Stimulated activated CD4-positive, alpha-beta T cell treated with anti-CD3 and anti-CD28 coated beads, Interleukin-1b, Interleukin-23, amount 100 ng/mL, for 48 hours (primary cell): ENCODE measurements at places on chromosomes 11 and 22.
A peak's percentile ranks its signal among the peaks of the same experiment; 100 is the strongest.

- DNase-seq = no peak
Measured at GRCh38 chr11:10514709-10515108, 26.3 kb downstream of the RNF141 start.

DNA sequence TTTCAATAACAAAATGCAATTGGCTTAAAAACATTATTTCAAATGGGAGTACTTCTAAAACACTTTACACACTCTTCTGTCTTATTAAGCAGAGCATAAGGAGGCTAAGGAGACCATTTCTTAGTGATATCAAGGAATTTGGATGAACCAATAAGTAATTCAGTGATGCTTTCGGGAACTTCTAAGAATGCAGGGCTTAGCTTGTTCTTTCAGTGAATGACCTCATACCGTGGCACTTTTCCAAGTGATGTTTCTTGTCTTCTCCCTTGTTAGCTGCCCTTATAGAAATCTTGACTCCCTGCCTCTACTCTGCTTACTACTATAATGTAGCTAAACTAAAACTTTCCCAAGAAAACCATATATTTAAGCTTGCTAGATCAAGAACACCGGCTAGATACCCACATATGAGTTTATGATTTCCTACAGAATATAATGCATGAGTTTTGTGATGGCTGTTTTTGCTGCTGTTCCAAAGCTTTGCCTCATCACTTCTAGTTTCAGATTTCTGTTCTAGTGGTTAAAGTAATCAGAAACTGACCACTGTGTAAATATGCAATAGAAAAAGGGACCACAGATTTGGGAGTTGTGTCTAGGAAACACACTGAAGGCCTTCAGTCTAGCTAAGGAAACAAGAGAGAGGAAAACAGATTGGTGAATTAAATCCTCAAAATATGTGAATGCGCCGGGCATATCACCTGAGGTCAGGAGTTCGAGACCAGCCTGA is 37.5 kb upstream of the STK33 start:
- no peak for DNase-seq

- no peak for DNase-seq
Measured at GRCh38 chr11:90229791-90230190, 6.9 kb upstream of the CHORDC1 start.

DNA sequence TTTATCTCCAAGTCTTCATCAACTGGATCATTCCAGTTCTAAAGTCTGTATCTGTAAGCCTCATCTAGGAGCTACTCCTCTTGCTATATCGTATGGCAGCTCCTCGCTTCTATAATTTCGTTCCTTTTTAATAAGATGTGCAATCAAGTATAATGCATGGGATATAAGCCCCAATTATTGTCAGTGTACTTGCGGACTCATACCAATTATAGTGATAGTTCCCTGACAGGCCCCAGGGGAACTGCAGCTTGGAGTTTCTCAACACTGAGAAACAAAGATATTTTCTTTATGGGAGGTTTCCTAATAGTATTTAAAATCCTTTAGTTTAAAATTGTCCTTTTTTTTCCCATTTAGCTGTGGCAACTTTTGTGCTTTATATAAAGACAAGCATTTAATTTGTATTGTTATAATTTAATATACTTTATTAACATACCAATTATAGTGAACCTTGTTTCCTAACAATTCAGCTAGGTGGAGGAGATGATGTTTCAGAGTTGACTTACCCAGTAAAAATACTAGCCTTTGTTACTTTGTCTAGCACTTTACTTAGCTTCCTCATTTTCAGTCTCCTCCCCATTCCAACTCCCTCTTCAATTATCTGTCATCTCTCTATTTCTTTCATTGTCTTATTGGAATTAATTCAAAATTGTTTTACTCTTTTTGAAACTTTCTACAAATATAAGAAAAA is 25.3 kb upstream of the DDX17 start:
- DNase-seq = no peak

DNA sequence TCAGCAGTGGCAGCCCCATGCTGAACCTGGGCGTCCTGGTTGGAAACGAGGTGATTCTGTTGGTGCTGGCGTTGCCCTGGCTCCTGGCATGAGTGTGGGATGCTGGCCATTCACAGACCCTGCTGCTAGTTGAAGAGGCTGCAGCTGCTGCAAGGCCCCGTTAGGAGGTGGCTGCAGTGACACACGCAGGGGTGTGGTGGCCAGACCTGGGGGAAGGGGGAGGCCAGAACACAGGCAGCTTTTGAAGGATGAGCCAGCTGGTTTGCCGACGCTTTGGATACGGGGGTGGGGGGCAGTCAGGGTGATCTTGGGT is 77.2 kb downstream of the MORC2 start:
- DNase-seq = no peak

GRCh38 chr22:47165338-47166032 is 403.0 kb downstream of the TBC1D22A start:
- no peak for DNase-seq

DNA sequence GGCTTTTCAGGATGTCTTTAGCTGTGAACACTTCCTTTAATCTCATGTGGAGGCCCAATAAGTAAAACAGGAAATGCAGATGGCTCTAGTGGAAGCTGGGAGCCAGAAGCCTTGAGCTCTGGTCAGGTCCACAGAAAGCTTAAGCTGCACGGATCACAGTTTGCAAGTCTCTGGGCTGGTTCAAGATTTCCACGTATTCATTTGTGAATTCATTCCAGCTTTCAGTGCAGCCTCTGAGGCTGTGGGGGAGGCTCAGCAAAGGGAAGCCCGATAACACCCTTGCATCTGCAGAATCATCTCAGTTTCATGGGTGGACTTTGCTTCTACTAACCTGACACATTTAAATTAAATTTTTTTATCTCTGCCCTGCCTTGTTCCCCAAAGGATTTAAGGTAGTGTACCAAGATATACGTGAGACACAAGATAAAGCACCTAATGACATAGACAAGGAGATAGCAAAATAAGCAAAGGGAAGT is 65.6 kb downstream of the ISX start:
- DNase-seq = no peak

DNA sequence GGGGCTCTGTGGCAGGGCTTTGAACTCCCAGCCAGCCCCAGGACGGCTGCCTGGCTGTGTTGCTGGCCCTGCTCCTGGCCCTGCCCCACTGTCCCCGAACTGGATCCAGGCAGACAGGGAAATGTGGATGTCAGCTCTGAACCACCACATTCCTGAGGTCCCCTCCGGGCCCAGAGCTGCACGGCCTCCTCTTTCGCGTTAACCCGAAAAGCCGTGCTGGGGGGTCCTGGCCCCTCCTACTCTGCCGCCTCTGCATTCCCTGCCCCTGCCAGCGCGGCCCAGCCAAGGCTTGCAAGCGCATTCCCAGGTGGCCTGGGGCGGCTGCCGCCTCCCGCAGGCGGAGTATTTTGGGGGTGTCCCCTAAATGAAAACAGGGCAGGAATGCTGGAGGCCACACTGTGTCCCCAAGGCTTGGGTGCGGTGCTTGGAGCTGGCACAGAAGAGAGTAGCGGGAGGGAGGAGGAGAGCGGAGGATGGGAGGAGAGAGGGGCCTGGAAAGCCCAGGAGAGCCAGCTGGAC is 5.4 kb downstream of the LINC01488 start:
- DNase-seq = no peak

DNA sequence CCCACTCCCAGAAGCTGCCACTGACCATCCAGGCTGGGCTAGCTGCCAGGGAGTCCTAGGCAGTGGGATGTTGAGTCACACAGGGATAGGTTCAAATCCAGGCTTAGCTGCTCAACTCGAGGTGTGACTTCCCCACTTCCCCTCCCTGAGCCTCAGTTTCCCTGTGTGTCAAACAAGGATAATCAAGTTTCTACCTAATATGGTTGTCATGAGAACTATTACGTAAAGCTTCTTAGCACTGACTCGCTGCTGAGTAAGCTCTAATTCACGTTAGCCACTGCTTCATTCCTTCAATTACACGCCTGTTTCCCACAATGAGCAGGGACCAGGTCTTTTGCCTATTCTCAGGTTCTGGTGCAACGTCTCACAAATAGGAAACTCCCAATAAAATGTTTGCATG is 67.7 kb downstream of the SEZ6L start:
- DNase-seq = no peak

- no peak for DNase-seq
Measured at GRCh38 chr11:23405350-23405937, 545.2 kb upstream of the CCDC179 start.

- DNase-seq = peak; percentile 2
Measured at GRCh38 chr11:81644239-81644840, 1089.3 kb downstream of the FAM181B start.

- peak; percentile 18 for DNase-seq
Measured at GRCh38 chr11:130634961-130635473, 186.6 kb downstream of the ADAMTS15 start.

GRCh38 chr11:79121351-79121750 is 319.5 kb downstream of the TENM4 start:
- no peak for DNase-seq

DNA sequence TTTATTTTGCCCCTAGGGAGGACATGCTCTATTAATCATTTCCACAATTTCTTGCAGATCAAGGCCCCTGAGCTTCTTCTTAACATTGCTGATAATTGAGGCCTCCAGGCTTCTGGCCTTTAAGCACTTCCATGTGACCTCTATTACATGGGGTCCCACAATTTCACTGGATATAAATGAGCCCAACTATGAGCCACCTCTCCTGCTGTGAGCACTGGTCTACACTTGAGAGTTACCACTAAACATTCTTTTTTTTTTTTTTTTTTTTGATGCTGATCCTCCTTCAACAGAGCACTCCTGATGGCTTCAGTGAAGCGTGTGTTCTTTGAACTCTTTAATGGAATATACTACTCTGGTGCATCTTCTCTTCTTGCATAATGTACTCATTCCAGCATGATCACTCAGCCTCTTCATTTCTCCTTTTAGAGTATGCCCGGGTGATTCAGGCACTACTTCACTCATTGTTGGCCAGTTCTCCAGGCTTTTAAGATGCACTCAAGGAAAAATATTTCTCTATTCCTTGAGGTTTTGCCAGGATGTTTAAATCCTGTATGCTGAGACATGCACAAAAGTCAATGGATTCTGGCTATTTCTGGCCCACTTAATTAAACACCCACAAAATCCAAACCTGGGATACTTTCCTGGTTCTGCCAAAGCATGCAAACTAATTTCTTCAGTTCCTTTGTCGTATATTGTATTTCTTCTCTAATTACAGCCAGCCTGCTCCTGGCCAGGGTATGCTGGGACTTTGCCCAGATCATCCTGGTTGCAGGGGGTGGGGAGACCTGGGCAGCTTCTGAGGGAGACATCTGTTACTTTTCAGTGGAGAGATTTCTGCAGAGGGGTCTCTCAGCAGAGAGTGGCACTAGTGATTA is 257.8 kb upstream of the LUZP2 start:
- no peak for DNase-seq

GRCh38 chr22:38754751-38755154 is 1.0 kb downstream of the SUN2 start:
- no peak for DNase-seq

GRCh38 chr11:5737091-5737490 is 843 bp downstream of the OR56B1 start:
- DNase-seq = no peak

DNA sequence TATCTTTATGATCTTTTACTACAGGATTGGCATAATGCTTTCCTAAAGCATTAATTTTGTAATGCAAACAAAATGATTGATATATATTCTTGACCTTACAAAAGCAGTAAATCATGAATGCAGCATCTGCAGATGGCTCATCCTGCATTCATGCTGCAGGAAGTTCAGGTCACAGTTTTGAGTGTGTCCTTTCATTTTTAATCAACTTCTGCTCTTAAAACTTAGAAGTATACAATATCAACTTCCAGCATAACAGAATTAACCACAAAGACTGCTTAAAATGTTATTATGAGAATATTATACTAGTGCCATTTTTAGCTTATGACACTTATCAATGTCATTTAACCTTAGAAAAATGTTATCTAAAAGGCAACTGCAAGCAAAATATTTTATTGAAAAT is 54.0 kb downstream of the SLC36A4 start:
- DNase-seq = no peak

DNA sequence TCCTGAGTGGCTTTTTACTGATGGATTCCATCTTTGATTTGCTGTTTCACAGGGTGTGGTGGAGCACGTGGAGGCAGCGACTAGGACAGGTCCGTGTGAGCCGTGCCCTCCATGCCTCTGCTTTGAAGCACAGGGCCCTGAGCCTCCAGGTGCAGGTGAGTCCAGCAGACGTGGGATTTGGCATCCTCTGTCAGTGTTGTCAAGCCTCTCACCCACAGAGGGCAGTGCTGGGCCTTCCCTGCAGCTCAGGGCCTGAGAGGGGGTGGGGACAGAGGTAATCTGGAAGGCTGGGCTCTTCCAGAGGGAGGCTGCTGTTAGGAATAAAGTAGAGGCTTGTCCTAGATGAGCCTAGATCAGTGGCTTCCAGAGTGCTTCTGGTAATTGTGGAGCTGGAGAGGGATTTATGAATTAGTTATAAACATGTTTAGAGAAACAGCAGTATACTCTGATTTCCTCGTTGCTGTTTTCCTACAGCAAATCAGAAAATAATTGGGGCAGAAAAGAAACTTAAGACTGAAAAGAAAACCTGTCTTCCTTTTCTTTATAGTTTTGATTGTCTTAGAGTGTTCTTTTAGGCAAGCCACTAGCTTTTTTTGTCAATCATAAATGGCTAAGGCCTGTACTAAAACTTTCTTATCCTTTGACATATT is 65.0 kb downstream of the SFI1 start:
- DNase-seq = peak; percentile 50

DNA sequence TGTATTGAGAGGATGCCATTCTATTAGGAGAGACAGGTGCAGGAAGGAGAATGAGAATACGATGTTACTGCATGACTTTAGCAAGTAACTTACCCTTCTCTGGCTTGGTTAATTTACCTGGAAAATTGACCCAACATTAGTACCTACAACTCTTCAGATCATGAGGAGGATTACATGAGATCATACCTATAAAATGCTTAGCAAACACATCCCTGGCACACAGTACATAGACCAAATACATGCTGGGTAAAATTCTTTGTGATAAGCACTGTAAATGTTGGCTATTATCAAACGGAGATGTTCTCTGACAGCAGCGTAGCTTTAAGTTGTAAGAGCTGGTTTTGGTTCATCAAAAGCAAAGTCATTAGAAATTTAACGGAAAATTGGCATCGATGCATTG is 28.8 kb downstream of the LARGE1 start:
- no peak for DNase-seq

- DNase-seq = no peak
Measured at GRCh38 chr22:44368611-44369292, 56.0 kb upstream of the SHISAL1 start.

DNA sequence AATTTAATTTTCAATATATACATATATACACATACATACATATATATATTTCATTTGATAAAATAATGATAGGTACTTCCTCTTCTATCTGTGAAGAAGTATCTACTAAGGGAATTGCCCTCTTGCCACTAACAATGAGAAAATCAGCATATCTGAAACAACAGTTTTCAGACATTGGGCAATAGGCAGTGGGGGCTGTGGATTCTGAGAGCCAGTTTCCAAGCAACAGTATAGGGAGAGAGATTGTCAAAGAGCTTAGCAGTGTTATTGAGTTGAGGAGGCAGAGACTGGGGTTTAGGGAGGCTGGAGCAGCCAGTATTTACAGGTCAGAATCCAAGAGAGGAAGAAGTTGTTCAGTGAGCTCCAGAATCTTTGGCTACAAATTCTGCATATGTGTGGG is 119.3 kb downstream of the ARFGAP2 start:
- DNase-seq = no peak
